Fibroblast of upper back skin (primary cell): ENCODE measurements at places on chromosomes 7 and 10.

DNA sequence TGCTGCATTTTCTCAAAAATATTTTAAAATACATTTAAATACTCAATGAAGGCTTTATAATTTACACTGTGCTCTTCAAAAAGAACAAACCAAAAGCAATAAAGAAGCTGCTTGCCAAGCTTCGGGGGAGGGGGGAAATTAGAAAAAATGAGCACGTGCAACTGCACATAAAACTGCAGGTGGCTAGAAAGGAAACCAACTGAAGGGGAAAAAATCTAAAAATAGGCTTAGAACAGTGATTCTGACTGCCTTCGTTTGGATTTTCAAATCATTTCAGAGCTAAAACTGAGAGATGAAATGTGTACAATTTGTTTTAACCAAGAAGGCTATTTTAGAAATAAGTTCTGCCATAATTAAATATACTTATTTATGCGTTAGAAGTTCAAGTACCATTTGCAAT lies 61.4 kb downstream of the ABI1 start:
- DNase-seq = no peak

GRCh38 chr10:5534880-5535856 lies 10.4 kb downstream of the CALML3 start:
- peak; percentile 74 for DNase-seq

DNA sequence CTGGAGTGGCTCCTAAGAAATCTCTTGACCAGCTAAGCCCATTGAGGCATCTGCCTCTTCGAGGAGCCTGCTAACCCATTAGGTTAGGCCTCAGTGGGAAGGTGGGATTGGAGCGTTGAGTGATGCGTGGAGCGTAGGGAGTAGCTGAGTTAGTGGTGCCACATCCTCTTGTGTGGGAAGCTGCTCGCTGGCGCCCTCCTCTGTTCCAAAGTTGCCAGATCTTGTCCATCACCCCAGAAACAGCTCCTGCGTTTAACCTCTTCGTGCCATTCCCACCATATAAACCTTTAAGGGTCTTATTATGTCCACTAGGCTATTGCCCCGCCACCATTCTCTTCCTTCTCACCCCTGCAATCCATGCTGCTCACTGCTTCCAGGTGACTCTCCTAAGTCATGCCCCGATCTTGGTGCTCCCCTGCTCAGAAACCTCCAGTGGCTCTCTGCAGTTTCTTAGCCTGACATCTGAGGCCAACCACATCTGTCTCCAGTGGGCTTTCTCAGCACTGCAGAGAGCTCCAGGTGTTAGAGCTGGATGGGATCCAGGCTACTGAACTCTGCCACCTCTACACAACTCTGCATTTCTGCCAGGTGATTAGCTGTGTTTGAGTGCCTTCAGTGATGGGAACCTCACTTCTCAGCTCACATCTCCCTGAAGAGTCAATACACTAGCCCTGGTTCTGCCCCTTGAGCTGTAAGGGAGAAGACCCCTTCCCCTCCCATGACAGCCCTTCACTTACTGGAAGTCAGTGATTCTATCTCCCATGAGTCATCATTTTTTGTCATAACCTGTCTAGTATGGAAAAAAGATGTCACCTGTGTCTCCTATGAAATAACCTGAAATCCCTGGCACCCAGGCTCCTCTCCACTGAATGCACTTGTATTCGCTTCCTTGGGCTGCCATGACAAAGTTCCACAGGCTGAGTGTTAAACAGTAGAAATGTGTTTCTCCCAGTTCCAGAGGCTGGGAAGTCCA lies 65.0 kb upstream of the FGFR2 start:
- DNase-seq = no peak

DNA sequence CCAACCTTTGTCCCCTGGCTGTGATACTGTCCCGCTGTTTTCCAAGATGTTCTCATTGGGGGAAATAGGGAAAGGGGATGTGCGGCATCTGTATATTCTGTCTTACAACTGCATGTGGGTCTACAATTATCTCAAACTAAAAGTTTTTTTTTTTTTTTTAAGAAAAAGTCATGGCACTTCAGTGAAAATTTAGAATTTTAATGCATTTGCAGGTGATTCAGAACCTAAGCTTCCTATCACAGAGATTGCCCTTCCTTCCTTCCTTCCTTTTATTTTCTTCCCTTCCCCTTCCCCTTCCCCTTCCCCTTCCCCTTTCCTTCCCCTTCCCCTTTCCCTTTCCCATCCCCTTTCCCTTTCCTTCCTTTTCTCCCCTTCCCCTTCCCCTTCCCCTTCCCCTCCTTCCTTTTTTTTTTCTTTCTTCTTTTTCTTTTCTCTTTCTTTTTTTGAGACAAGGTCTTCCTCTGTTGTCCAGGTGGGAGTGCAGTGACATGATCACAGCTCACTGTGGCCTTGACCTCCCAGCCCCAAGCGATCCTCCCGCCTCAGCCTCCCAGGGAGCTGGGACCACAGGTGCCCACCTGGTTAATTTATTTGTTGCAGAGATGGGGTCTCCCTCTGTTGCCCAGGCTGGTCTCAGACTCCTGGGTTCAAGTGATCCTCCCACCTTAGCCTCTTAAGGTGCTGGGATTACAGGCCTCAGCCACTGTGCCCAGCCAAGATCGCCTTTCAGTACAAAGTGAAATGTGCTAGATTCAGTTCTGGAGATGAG lies 32.0 kb downstream of the JAKMIP3 start:
- no peak for DNase-seq

- no peak for DNase-seq
Observed at GRCh38 chr10:128160297-128160711, 34.1 kb upstream of the MKI67 start.

GRCh38 chr10:14016011-14016536 lies 314.6 kb downstream of the FRMD4A start:
- DNase-seq = peak; percentile 52

DNA sequence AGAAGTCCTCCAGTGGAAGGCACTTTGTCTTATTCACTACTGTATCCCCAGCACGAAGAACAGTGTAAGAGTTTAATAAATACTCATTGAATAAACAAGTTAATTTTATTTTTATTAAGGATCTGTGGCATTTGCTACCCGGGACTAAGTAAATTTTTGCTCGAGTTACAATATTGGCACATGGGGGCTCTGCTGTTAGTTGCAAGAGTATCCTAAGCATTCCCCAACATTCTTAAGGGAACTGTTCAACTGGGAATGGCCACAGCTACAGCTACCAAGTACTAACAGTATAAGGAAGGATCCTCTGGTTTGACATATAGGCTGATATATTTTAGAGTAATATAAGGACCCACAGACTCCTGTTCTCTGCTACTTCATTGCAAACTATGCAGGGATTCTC lies 8.7 kb upstream of the LRRTM3 start:
- DNase-seq = no peak

DNA sequence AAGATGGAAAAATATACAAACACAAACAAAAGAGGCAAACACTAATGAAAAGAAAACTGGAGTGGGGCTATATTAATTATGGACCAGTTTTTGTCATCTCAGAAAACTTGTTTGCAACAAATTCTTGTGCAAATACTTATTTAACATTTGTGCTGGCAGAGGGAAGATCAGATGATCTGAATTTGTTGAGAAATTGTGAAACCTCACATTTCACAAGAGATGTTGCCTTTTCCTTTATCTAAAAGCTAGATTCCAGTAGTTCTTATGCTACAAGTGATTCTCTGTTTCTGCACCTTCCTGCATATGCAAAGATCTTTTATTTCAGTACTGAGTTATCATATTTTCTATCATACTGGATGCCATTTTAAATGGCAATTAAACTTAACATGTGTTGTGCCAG lies 320.7 kb downstream of the SUGCT start:
- no peak for DNase-seq

- DNase-seq = peak; percentile 73
Observed at GRCh38 chr7:74187915-74188675, 13.9 kb downstream of the EIF4H start.

DNA sequence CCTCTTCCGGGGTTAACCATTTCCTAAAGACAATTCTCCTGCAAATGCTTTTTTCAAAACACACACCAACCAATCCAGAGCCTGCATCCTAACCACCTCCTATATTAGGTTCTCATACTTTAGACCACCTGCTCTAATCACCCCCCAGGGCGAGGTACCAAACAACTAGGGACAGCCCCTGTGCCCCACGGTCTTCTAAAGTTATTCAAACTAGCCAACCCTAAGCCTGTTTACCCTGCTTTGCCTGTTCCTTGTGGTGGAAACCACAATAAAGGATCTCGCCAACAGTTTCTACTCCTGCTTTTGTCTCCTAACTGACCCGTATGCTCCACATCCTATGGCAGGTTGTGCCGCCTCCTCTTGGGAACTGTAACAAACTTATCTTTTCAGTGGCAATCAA lies 21.1 kb downstream of the SP4 start:
- DNase-seq = no peak

GRCh38 chr10:17689137-17689536 lies 45.2 kb downstream of the STAM start:
- no peak for DNase-seq
